IPS-NIHi11 (cell line): ENCODE measurements at places on chromosomes 4 and X.

- DNase-seq, result no peak
Observed at GRCh38 chr4:62948108-62948507, 1461.1 kb downstream of the TECRL start.

- peak; percentile 89 for DNase-seq
Observed at GRCh38 chr4:21948347-21949072, at the start of gene KCNIP4. TSS of gene KCNIP4 (minus strand) at chr4:21948772.

DNA sequence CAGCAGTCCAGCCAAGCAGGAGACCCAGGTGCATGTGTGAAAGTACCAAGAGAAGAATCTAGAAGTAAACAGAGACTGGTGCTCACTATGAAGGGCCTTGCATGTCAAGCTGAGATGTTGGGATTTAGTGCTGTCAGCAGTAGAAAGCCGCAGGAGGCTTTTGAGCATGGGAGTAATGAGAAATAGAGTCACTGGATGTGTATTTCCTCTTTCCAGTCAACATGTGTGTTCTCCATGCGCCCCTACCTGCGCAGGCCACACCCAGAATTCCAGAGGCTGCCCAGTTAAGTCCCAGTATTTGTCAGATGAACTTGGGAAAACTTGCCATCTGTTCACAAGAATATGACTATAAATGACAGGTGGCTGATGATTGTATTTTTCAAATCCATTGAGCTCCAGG lies 4.5 kb upstream of the MAMLD1 start:
- no peak for DNase-seq

- DNase-seq, result no peak
Observed at GRCh38 chr4:47210828-47211227, 179.5 kb downstream of the GABRB1 start.

GRCh38 chr4:155559915-155560314 lies 106.7 kb upstream of the GUCY1A1 start:
- no peak for DNase-seq

DNA sequence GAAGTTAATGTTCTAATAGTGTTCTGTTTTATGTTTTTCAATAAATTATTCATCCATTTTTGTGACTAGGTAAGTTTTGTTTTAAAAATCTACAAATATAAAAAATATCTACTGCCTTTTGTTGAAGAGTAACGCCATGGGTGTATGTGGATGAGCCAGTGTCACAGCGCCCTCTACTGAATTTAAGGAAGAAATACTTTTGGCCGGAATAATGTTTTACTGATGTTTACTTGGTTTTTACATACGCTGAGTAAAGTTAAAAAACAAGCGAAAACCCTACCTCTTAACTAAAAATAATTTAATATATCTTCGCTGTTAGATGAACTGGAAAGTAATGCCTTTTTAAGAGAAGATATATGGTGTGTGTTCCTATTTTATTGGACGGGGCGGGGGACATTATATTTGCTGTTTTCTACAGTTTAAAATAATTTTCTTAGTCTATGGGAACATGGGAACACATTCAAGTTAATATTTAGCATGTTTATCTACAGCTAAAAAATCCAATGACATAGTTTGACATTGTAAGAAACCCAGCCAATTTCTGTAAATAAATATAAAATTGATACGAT lies 86.1 kb downstream of the CPE start:
- peak; percentile 66 for DNase-seq

GRCh38 chr4:33184657-33185290 lies 2464.6 kb downstream of the PCDH7 start:
- DNase-seq, result no peak

DNA sequence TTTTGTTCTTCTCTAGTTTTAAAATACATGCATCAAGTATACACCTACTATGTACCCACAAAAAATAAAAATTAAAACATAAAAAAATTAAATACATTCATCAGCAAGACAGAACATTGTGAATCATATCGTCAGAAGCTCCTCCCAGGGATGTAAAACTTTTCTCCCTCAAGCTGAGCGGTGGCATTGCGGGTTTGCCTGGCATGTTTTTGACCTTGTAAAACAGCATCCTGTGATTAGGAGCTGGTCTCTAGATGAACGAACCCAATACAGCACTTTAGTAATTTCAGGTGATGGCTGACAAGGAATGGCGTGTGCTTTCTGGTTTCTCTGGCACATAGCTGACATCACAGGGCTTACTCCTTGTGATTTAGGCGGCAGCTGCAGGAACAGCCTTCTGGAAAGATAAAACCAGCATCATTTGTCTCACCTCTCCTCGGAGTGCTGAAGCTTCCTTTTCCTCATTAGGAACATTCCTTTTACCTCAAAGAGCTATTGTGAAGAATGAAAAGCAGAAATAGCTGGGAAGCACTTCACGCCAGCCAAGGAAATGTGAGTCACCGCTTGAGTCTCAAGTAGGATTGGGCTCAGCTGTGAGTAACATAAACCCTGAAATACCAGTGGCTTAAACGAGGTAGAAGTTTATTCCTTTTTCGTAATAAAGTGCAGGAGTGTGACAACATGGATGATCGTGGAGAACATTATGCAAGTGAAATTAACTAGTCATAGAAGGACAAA lies 44.3 kb downstream of the NYX start:
- DNase-seq, result peak; percentile 34

DNA sequence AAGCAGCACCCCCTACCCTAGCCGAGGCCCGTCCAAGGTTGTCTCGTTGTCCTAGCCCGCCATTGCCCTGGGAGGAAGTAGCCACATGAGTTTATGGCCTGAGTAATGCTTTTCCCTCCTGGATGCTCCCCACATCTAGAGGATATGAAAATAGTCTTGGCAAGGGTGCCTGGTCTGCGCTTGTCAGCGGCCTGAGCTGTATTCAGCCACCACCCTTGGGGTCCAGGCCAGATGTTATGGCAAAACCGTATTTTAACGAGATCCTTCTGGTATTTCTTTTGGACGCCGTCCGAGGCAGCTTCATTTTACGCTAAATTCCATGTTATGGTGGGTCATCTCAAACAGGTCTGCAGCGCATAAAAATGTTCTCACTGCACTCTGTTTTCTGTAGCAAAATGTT lies 89.3 kb downstream of the GPR143 start:
- no peak for DNase-seq

- no peak for DNase-seq
Observed at GRCh38 chr4:43567644-43568043, 675.1 kb downstream of the GRXCR1 start.
